ENCODE measurements at places on chromosomes 5 and 9. TPM values are rescaled to one million over a fixed set of nuclear protein-coding genes. Genes with fewer than 3 reads are reported as not detected.
A peak's percentile ranks its signal among the peaks of the same experiment; 100 is the strongest.

DNA sequence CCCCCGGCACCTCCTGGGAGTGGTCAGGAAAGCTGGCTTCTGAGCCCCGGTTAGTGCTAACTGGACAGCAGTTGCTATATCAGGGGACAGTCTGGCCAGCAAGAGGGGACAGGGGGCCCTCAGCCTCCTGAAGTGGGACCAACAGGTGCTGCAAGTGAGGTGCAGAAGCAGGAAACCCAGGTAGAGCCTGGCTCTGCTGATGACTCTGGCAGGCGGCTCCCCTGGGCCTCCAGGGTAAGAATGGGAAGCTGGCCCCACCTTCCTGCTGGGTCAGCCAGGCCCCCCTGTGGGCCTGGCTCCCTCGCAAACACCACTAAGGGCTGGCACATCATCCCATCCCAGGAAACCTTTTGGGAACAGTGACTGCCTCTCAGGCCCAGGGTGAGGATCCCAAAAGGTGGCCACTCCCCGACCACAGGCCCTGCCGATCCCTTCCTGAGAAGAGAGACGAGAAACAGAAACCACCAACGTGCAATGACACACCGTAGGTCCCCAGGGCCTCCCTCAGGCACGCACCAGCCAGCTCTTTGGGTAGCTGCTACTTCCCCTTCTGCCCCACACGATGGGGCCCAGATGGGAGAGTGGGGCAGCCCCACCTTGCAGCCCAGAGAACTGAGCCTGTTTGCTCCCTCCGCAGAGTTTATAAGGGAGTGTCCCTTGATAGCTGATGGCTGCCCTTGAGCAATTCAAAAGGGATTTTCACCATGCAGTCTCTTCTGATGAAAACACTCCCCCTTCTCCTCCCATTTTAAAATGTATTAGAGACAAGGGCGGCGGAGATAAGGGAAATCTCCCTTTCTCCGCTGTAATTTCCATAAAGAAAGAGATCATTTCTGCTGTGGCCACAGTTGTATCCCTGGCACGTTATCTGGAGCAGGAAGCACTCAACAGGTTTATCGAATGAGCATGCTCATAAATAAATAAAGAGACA is 76.8 kb downstream of the STK10 start:
- H3K36me3 ChIP-seq, result no peaks in the 10 kb centered on the region
- H3K4me1 ChIP-seq, result no peaks in the 10 kb centered on the region
- no peak for DNase-seq
- peak overlapping the region; percentile 62 for H3K27ac ChIP-seq

DNA sequence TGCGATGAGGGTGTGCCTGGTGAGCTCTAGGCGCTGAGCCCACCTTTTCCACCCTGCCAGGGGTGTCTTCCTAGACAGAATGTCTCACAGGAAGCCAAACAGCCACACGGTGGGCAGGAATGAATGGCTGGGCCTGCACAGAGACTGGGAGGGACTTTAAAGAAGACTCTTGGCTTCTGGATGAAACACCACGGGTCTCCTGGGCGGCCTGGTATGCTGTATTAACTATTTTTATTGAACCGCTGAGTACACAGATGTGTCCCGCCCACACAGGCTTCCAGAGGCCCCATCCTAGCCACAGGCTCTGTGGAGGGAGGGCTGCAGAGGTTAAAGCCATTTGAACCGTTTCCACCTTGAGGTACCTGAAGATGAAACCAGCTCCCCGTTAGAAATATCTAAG is 115.2 kb upstream of the CXCL14 start:
- DNase-seq, result no peak
- no peak overlapping the region for H3K4me3 ChIP-seq
- no peaks in the 10 kb centered on the region for H3K36me3 ChIP-seq
- no peaks in the 10 kb centered on the region for H3K27me3 ChIP-seq
- H3K27ac ChIP-seq, result no peak overlapping the region

DNA sequence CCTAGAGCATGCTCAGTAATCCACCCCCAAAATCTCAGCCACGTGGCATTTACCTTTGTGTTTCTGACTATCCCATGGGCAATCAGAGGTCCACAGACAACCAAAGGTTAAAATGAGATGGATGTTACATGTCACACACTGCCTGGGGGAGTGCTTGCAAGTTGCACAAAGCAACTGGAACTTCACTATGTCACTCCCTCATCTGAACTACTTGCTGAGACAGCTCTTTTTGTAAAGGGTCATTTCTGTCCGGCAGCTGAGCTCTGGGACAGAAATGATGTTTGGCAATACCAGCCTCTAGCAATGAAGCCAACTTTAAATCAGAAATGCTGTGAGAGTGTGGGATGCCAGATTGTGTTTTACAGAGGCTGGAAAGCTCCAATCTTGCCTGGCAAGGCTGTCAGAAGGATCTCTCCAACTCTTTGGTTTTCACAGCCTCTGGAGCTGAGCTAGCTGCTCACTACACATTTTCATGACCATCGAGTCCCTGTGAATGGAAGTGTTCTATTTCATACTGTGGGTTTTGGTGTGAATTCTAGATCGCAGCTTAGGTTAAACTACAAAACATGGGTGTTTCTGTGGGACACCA is 66.3 kb upstream of the TMEM215 start:
- no peak overlapping the region for H3K27ac ChIP-seq
- no peaks in the 10 kb centered on the region for H3K27me3 ChIP-seq
- H3K4me1 ChIP-seq, result no peaks in the 10 kb centered on the region

DNA sequence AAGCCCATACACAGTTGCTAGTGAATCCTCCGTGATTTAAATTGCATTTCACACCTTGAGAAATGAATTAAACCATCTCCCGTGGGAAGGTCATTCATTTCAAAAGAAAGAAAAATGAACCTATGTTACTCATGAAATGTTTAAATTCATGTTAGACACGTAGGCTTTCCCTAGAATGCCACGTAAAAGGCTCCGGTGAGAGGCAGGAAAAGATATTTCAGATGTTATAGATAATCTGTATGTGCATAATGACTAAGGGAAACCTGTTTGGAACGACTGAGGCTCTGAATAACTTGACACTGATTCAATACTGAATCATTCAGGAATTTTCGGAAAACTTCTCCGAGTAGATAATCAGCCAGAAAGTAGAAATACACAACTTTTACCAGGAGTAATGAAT is 134.3 kb upstream of the ICE1 start:
- no peak overlapping the region for H3K27ac ChIP-seq
- no peak for DNase-seq
- no peak overlapping the region for H3K4me3 ChIP-seq
- H3K4me1 ChIP-seq, result no peaks in the 10 kb centered on the region

DNA sequence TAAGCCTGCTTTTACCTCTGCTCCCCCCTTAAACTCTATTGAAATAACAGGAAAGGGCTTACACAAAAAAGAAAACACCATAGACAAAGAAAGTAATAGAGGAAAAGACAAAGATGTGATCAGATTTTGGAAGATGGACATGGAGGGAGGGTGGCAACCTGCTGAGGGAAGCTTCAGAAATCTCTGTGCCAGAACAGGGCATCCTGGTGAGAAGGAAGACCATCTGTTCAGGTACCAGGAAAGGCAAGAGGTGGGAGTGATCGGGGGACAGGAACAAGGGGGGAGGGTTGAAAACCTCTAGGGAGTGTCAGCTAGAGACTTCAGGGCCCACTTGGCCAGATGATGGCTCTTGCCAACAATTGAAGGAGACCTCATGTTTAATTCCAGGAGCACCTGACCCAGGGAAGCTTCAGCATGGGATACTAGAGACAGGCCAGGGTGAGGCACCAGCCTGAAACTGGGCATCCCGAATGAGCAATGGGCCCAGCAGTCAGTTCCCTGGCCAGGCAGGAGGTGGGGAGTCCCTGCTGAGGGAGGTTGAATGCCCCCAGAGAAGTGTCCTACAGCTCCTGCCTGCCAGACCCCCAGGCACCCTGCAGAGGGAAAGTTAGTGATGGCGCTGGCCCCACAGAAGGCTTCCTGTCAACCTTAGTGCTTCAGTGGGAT is 8.2 kb downstream of the SQSTM1 start:
- H3K4me1 ChIP-seq, result peaks cover 8% of the 10 kb centered on the region
- no peak overlapping the region for H3K4me3 ChIP-seq
- DNase-seq, result no peak
- no peaks in the 10 kb centered on the region for H3K27me3 ChIP-seq
- H3K36me3 ChIP-seq, result no peaks in the 10 kb centered on the region
- H3K27ac ChIP-seq, result no peak overlapping the region

DNA sequence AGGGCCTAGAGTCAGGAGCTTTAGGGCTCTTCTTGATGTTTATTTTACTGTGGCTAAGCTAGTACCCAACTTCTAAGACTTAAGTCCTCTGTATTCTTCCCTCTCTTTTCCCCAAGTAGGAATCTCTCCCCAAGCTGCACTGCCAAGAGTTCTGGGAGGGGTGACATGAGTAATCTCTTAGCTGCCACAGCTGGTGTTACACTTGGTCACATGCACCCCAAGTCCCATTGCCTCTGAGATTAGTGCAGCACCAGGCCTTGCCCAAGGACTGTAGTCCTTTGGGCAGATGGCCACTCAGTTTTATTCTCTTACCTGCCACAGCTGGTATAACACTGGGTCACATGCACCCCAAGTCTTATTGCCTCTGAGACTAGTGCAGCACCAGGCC is 114.7 kb upstream of the RIOK2 start:
- no peak for DNase-seq
- H3K36me3 ChIP-seq, result no peaks in the 10 kb centered on the region
- H3K4me1 ChIP-seq, result no peaks in the 10 kb centered on the region
- no peak overlapping the region for H3K27ac ChIP-seq
- no peak overlapping the region for H3K4me3 ChIP-seq

DNA sequence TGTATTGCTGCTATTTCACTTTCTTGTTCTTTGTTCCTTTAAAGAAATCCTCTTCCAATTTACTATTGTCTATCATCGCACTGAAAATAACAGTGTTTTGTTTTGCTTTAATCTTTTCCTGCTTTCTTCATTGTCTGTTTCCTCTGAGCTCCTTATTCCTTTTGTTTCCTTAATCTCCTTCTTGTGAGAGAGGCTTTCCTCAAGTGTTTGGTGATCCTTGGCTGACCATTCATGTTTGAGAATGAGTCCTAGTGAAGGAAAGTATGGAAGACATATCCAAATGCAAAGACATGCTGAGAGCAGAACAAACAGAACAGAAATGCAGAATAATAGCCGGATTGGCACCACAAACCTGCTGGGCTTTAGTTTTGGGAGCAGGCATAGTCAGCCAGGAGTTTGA is 42.0 kb upstream of the ENTREP1 start:
- no peaks in the 10 kb centered on the region for H3K4me1 ChIP-seq
- H3K27me3 ChIP-seq, result no peaks in the 10 kb centered on the region
- no peaks in the 10 kb centered on the region for H3K36me3 ChIP-seq
- H3K4me3 ChIP-seq, result no peak overlapping the region

- H3K4me1 ChIP-seq, result no peaks in the 10 kb centered on the region
- H3K27ac ChIP-seq, result peak overlapping the region; percentile 11
- H3K27me3 ChIP-seq, result no peaks in the 10 kb centered on the region
- H3K4me3 ChIP-seq, result no peak overlapping the region
These were observed 228.5 kb downstream of the PIK3R1 start for GRCh38 chr5:68444048-68444447.

DNA sequence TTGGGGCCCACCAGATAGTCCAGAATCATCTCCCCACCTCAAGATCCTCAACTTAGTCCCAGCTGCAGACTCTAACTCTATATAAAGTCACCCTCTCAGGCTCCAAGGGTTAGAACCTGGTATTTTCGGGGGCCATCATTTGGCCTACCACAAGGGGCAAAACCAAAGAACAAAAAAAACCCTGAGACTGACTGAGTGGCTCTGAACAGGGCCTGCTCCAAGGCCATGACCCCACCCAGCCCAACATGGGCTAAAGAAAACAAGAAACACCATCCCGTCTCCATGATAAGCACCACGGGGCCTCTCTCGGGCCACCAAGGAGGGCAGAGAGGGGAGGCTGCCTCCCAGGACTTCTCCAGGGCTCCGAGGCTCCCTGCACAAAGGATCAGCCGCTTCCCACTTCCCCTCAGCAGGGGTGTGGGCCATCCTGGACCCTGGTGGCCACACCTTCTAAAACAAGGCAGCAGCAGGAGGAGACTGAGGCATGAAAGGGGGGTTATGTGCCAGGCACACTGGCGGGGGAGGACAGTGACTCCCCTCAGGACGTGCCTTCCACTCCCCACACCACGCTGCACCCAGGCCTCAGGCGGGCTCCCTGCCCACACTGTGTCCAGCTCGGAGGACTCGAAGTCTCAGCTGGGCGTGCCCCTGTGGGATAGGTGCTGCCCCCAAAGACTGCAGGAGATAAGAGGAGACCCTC is 51.5 kb downstream of the SEMA4D start:
- DNase-seq, result no peak
- H3K27me3 ChIP-seq, result no peaks in the 10 kb centered on the region
- H3K36me3 ChIP-seq, result no peaks in the 10 kb centered on the region
- H3K4me1 ChIP-seq, result no peaks in the 10 kb centered on the region
- H3K27ac ChIP-seq, result no peak overlapping the region

GRCh38 chr5:37658440-37658839 is 181.4 kb downstream of the GDNF start:
- H3K36me3 ChIP-seq, result no peaks in the 10 kb centered on the region
- H3K27me3 ChIP-seq, result no peaks in the 10 kb centered on the region
- H3K4me1 ChIP-seq, result no peaks in the 10 kb centered on the region
- H3K27ac ChIP-seq, result no peak overlapping the region
- no peak overlapping the region for H3K4me3 ChIP-seq

PTGS1 gene
- total RNA-seq, result 11.8 TPM

GRIA1 gene
- total RNA-seq, result 0.37 TPM

- H3K4me3 ChIP-seq, result no peak overlapping the region
- no peak overlapping the region for H3K27ac ChIP-seq
- no peak for DNase-seq
- H3K36me3 ChIP-seq, result no peaks in the 10 kb centered on the region
These were observed 322.1 kb downstream of the DEPDC1B start for GRCh38 chr5:60377826-60378225.

STKLD1 gene
- 1.5 TPM for total RNA-seq

EXOC3 gene
- total RNA-seq, result 57.1 TPM
